ENCODE measurements at places on chromosomes 5 and 9.

DNA sequence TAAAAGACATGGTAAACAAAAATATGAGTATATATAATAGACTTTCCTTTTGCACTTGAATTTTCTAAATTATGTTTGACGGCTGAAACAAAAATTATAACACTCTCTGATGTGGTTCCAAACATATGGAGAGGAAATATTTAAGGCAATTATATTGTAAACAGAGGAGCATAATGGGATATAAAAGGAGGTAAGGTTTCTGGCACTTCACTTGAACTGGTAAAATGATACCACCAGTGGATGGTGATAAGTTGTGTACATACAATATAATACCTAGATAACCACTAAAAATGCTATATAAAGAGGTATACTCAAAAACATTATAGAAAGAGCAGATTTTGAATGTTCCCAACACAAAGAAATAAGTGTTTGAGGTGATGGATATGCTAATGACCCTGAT lies 192.9 kb upstream of the RAD23B start:
- no peaks in the 10 kb centered on the region for H3K36me3 ChIP-seq
- DNase-seq, result no peak
- H3K4me3 ChIP-seq, result no peak overlapping the region

DNA sequence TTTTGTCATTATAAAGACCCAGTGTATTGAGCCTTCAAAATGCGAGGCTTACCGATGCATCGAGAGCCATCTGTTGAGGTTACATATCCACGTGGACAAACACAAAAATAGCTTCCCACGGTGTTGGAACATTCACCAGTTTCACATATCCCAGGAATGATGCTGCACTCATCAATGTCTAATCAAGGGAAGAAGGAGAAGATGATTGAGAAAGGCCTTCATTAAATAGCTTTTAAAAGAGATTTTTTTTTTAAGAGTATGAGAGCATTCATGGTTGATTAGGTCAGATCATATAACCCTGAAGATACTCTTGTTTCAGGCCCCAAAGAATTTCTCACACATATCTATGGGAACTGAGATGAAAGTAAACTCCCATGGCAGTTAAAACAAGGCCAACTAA lies 129.4 kb downstream of the FBN2 start:
- H3K36me3 ChIP-seq, result no peaks in the 10 kb centered on the region
- no peak overlapping the region for H3K27ac ChIP-seq
- no peak overlapping the region for H3K4me3 ChIP-seq
- no peaks in the 10 kb centered on the region for H3K27me3 ChIP-seq

DNA sequence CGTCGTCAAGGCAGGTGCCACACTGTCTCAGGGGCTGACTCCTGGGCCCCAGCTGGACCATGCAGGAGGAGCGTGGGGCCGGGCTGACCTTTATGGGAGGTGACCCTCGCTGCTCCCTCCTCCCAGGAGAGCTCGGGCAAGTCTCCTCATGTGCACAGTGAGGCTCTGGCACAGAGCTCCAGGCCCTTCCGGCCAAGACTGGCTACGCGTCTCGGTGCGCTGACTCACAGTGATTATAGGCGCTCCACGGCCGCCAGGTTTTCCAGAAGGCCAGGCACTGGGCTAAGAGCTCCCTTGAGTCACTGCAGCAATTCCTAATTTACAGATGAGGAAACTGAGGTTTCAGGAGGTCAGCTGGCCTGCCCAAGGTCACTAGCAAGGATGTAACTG lies 47.4 kb downstream of the VAV2 start:
- no peaks in the 10 kb centered on the region for H3K27me3 ChIP-seq
- no peaks in the 10 kb centered on the region for H3K36me3 ChIP-seq
- H3K4me3 ChIP-seq, result no peak overlapping the region
- no peaks in the 10 kb centered on the region for H3K4me1 ChIP-seq

GRCh38 chr5:22968386-22968785 lies 115.2 kb upstream of the CDH12 start:
- no peaks in the 10 kb centered on the region for H3K27me3 ChIP-seq
- no peaks in the 10 kb centered on the region for H3K36me3 ChIP-seq
- no peaks in the 10 kb centered on the region for H3K4me1 ChIP-seq
- no peak for DNase-seq
- no peak overlapping the region for H3K27ac ChIP-seq
- no peak overlapping the region for H3K4me3 ChIP-seq

DNA sequence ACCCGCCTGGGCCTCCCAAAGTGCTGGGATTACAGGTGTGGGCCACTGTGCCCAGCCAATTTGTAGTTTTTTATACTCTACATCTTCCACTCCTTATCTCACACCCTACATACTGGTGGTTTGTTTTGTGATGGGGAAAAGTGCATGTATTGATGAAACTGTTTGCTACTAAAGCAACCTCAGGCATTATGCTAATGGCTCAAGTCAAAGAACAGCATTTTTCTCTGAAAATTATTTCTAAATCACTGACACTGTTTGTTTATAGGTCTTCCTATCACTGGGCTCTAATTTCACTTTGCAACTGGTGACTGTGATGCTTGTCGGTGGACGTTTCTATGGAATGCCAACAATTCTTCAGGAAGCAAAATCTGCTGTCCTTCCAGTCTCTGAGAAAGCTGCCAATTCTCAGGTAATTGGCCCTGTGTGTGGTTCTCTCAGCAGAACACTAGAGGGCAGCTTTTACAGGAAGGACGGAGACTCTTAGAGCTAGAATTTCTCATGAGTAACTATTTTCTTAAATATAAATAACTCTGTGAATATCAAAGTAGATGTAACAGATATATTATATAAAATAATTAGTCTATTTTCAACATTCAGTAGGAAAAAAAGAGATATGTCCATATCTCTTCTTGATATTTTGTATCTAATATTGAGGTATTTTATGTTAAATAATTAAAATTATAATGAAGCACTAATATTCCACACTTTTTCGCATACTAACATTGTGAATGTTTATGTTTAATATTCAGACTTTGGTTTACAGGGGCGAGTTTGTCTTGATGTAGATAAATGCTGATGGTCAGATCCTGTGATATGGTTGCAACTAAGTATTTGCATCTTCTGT lies 244.1 kb downstream of the ADGRV1 start:
- H3K36me3 ChIP-seq, result no peaks in the 10 kb centered on the region
- no peak overlapping the region for H3K4me3 ChIP-seq
- no peak overlapping the region for H3K27ac ChIP-seq
- no peaks in the 10 kb centered on the region for H3K27me3 ChIP-seq
- H3K4me1 ChIP-seq, result no peaks in the 10 kb centered on the region

- no peaks in the 10 kb centered on the region for H3K4me1 ChIP-seq
- no peaks in the 10 kb centered on the region for H3K27me3 ChIP-seq
- H3K4me3 ChIP-seq, result no peak overlapping the region
- no peak overlapping the region for H3K27ac ChIP-seq
- H3K36me3 ChIP-seq, result no peaks in the 10 kb centered on the region
These were observed 16.4 kb downstream of the RETREG1 start for GRCh38 chr5:16600397-16600796.

DNA sequence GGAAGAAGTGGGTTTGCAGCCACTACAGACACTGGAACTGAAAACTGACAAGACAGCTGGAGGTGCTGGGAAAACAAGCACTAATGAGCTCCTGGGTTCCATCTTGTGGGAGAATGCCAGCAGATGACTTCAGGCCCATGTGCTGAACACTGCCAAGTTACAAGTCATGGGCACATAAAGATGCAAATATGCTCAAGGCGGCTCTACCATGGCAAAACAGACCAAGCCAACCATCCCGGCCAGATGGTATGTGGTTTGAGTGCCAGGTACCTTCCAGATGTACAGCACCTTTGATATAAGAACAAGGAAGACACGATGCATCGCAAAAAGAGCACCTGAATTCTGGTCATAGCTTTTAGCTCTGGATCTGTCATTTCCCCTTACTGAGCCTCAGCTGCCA lies 19.9 kb downstream of the TNFSF8 start:
- H3K36me3 ChIP-seq, result no peaks in the 10 kb centered on the region
- DNase-seq, result no peak
- H3K4me3 ChIP-seq, result no peak overlapping the region
- H3K27ac ChIP-seq, result no peak overlapping the region

DNA sequence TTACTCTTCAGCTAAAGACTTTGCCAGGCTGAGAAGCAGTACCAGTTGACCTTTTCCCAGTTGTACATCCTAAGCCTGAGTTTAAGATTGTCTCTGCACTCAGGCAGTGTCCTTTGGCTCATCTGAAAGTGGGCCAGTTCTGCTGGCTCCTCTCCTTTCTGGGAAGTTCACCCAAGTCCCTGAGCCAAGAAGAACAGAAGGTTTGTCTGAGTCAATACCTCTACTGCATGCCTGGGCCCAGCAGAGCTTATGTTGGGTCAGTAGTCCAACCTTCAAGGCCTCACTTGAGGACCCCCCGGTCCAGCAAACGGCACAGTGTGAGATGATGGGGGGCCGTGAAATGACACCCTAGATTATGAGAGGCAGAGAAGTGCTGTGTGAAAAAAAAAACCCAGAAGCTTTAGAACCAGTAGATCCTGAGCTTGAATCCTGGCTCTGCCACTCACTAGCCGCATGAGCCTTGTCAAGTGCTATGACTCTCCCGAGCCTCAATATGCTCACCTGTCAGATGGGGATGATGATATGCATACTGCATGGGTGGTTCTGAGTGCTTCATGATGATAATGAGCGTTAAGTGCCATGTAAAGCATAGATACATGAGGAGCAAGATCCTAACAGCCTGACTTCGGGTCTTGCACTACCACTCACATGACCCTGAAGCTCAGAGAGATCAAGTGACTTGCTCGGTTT lies 156.0 kb downstream of the MACROH2A1 start:
- H3K27me3 ChIP-seq, result no peaks in the 10 kb centered on the region
- H3K4me1 ChIP-seq, result peaks cover 62% of the 10 kb centered on the region
- H3K4me3 ChIP-seq, result no peak overlapping the region
- peak overlapping the region; percentile 94 for H3K27ac ChIP-seq
- DNase-seq, result no peak
- H3K36me3 ChIP-seq, result no peaks in the 10 kb centered on the region

GRCh38 chr9:120902569-120903535 lies 23.7 kb downstream of the TRAF1 start:
- DNase-seq, result no peak
- H3K27me3 ChIP-seq, result no peaks in the 10 kb centered on the region
- no peaks in the 10 kb centered on the region for H3K4me1 ChIP-seq
- H3K36me3 ChIP-seq, result peaks cover 33% of the 10 kb centered on the region
- no peak overlapping the region for H3K4me3 ChIP-seq
- no peak overlapping the region for H3K27ac ChIP-seq

GRCh38 chr5:56359809-56360685 lies 126.9 kb upstream of the ANKRD55 start:
- no peak for DNase-seq
- no peak overlapping the region for H3K4me3 ChIP-seq
- no peaks in the 10 kb centered on the region for H3K27me3 ChIP-seq
- H3K27ac ChIP-seq, result no peak overlapping the region
- peaks cover 4% of the 10 kb centered on the region for H3K4me1 ChIP-seq

DNA sequence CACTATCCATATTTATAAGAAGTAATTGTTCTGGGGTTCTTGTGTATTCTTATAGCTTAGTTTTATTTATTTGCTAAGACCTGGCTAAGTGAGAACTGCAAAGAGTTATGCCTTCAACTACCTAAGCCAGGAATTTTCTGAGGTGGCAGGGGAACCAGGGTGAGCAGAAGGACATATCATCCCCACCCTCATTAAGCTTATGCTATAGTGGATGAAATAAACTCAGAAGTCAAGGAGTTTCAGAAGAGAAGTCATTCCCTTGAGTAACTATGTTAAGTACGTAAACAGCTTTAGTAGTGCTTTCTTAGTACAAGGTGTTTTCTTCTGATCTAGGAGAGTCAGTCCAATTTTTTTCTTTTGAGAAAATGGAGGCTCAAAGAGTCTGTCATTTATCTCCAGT lies 41.7 kb downstream of the STK32A start:
- H3K27ac ChIP-seq, result no peak overlapping the region
- H3K36me3 ChIP-seq, result peaks cover 2% of the 10 kb centered on the region
- H3K4me3 ChIP-seq, result no peak overlapping the region

GRCh38 chr5:132302413-132302812 lies 8.2 kb downstream of the SLC22A4 start:
- no peaks in the 10 kb centered on the region for H3K36me3 ChIP-seq
- no peak overlapping the region for H3K4me3 ChIP-seq
- no peaks in the 10 kb centered on the region for H3K27me3 ChIP-seq
- DNase-seq, result no peak
- no peaks in the 10 kb centered on the region for H3K4me1 ChIP-seq

GRCh38 chr5:23740029-23740428 lies 232.6 kb downstream of the PRDM9 start:
- no peak overlapping the region for H3K4me3 ChIP-seq
- H3K27me3 ChIP-seq, result no peaks in the 10 kb centered on the region
- no peaks in the 10 kb centered on the region for H3K36me3 ChIP-seq
- DNase-seq, result no peak
- H3K4me1 ChIP-seq, result no peaks in the 10 kb centered on the region
- no peak overlapping the region for H3K27ac ChIP-seq

DNA sequence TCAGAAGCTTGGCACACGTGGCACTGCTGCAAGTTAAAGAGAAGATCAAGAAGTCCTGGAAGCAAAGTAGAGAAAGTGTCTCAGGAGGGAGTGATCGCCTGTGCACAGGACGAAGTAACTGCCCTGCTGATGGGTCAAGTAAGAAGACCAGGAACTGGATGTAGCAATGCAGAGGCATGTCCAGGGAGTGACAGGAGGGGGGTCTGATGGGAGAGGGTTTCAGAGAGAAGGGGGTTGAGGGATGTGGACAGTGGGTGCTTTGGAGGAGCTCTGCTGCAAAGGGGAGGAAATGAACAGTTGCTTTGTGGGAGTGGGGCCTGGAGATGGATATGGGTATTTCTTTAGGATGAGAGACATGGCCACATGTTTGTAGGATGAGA lies 60.2 kb upstream of the PHYKPL start:
- peaks cover 6% of the 10 kb centered on the region for H3K4me1 ChIP-seq
- no peak overlapping the region for H3K27ac ChIP-seq
- DNase-seq, result no peak
- no peaks in the 10 kb centered on the region for H3K36me3 ChIP-seq
- no peaks in the 10 kb centered on the region for H3K27me3 ChIP-seq

DNA sequence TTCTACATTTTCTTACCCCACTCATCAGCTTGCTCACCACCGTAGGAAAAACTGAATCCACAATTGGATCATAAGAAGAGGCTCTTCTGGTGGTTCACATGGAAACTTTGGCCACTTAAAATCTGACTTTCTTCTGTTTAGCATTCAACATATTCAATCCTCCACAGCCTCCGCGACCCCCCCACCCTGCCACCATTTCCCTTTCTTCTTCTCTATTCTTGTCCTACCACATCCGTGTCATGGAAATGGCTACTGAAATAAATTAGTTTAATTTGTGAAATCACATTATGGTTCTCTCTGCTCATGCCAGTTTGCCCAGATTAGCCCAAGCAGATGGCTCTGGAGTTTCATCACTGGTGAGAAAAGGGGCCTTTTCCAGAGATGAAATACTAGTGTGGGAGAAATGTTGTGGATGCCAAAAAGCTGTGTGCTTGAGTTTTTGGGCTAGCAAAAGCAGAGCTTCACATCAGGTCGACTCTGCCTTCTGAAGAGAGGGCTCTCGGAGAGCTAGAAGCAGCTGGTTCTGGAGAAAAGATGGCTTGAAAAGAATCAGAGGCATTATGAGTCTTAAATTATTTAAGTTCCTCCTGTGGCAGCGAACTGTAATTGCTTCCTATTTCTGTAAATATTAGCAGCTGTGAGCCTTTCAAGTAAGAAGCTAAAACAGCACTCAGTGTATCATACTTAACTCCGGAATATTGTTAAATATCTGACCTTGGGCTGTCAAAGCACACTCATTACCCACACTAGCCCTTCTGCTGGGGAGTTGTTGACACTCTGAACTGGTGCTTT lies 107.1 kb downstream of the MAT2B start:
- H3K27me3 ChIP-seq, result no peaks in the 10 kb centered on the region
- H3K4me3 ChIP-seq, result no peak overlapping the region
- H3K36me3 ChIP-seq, result no peaks in the 10 kb centered on the region
- no peaks in the 10 kb centered on the region for H3K4me1 ChIP-seq

All from thoracic aorta (tissue), 2 donors.